ENCODE measurements at places on chromosomes 5 and 9. TPM values are rescaled to one million over a fixed set of nuclear protein-coding genes. Genes with fewer than 3 reads are reported as not detected.

The DEPDC1B gene
- total RNA-seq = 51.9 TPM

The PCDHA8 gene
- not detected for total RNA-seq

The LPAR1 gene
- total RNA-seq = not detected

The LCN1 gene
- not detected for total RNA-seq

The LMNB1 gene
- total RNA-seq = 280 TPM

The PDLIM4 gene
- total RNA-seq = not detected

The SPOCK1 gene
- total RNA-seq = 0.30 TPM

The ARHGEF37 gene
- 1.7 TPM for total RNA-seq

The FBXO4 gene
- total RNA-seq = not detected

The NR2F1-AS1 gene
- not detected for total RNA-seq

The ZFR gene
- 63.4 TPM for total RNA-seq

The PIP5K1B gene
- total RNA-seq = 10.7 TPM

Measured in OCI-LY7 (cell line).